ENCODE measurements at places on chromosomes 4 and X.

- no peak for DNase-seq
These were observed 72.1 kb upstream of the ACSL1 start for GRCh38 chr4:184897895-184898294.

- DNase-seq = no peak
These were observed 22.3 kb upstream of the SORCS2 start for GRCh38 chr4:7170012-7170411.

GRCh38 chrX:15391850-15392249, 7.6 kb upstream of the VEGFD start:
- DNase-seq = no peak

- DNase-seq = peak; percentile 61
These were observed 169.6 kb downstream of the RAPGEF2 start for GRCh38 chr4:159272273-159273140.

DNA sequence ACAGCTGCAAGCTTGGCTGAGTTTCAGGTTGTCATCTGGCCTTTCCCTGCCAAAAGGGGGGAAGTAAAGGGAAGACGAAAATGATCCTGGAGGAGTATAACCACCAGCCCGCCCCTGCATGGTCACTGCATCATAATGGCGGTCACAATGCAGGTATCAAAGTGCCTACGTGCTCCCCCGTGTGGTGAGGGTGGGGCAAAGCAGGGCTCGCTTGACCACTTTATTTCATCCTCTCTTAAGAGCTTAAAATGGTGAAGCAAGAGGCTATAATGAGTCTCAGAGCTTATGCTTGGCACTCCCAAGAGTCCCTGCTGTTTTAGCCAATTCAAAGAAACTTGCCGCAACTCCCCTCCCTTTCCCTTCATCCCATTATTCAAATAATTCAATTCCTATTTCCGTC, 105.6 kb downstream of the APOOL start:
- DNase-seq = peak; percentile 8

- DNase-seq = no peak
These were observed 9.3 kb downstream of the NKX1-1 start for GRCh38 chr4:1396806-1397455.

All from iris pigment epithelial cell (primary cell).